Activated T-cell treated with anti-CD3 and anti-CD28 coated beads, Interleukin-2, amount 50 U/mL, for 72 hours (primary cell): ENCODE measurements at places on chromosomes 7 and 10. TPM values are rescaled to one million over a fixed set of nuclear protein-coding genes. Genes with fewer than 3 reads are reported as not detected.

- H3K4me1 ChIP-seq: peaks cover 10% of the 10 kb centered on the region
- no peak overlapping the region for H3K4me3 ChIP-seq
- DNase-seq: no peak
- peak overlapping the region; percentile 56 for H3K27ac ChIP-seq
Measured at GRCh38 chr7:148754912-148755311, 56.2 kb downstream of the CUL1 start.

Gene NEBL
- 0.09 TPM for total RNA-seq

GRCh38 chr10:52261362-52261761, 52.7 kb upstream of the DKK1 start:
- no peak overlapping the region for H3K27ac ChIP-seq
- H3K4me1 ChIP-seq: no peaks in the 10 kb centered on the region
- no peak overlapping the region for H3K4me3 ChIP-seq

Gene HHEX
- 0.34 TPM for total RNA-seq

GRCh38 chr7:130913639-130914553, 179.9 kb upstream of the KLF14 start:
- peaks cover 58% of the 10 kb centered on the region for H3K36me3 ChIP-seq
- H3K27ac ChIP-seq: peak overlapping the region; percentile 98
- no peaks in the 10 kb centered on the region for H3K27me3 ChIP-seq
- peaks cover 95% of the 10 kb centered on the region for H3K4me1 ChIP-seq

- no peak overlapping the region for H3K27ac ChIP-seq
- no peaks in the 10 kb centered on the region for H3K27me3 ChIP-seq
- no peak for DNase-seq
- peaks cover 28% of the 10 kb centered on the region for H3K4me1 ChIP-seq
Measured at GRCh38 chr7:27971171-27971812, 209.3 kb downstream of the JAZF1 start.

Gene SLC26A5
- not detected for total RNA-seq

Gene GIMAP4
- total RNA-seq: 156 TPM

DNA sequence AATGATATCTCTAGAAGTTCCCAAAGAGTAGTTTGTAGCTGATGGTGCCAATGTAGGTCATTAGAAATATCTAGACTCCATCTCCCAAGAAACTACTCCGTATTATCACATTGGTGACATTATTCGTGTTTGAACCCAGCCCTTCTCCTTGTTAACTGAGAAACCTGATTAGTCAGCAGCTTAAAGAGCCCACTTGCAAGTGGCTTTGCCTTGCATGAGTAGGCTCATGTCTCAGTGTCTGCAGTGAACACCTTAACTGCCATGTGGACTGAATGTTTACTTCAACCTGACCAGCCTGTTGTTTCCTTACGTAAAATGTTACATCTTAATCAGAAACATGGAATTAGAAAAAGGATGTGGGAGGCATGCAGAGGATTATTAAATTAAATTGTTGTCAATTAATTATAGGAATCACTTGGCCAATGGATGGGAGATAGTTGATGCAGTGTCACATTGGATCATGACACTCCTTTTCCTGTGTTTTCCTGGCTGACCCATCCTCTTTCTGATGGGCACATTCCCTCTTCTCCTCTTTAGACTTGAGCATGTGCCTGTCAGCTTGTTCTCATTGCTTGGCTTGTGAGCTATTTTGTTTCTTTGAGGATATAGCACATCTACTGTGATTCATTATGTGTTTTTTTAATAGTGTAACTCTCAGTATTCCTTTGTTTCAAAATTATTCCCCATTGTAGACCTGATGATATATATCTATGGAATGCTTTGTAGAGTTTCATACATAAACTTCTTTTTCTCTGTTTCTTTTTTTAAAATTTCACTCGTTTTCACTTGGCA, 18.0 kb downstream of the STARD3NL start:
- H3K27ac ChIP-seq: no peak overlapping the region
- no peaks in the 10 kb centered on the region for H3K27me3 ChIP-seq
- no peaks in the 10 kb centered on the region for H3K36me3 ChIP-seq
- H3K4me3 ChIP-seq: no peak overlapping the region
- H3K4me1 ChIP-seq: peaks cover 9% of the 10 kb centered on the region

Gene RGR
- total RNA-seq: not detected

DNA sequence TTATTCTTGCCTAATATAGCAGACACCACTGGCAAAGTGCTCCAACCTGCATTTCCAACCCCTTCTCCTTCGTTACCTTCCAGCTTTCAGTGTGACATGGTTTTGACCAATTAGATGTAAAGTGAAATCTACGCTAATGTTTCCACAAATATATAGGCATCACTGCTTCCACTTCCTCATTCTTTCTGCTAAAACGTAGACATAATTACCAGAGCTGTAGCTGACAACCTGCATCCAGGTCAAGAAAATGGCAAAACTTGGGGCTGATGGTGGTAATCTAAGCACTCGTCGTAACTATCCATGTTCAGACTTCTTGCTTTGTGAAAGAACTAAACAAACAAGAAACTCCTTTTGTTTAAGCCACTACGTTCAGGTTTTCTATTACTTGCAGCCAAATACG, 41.8 kb upstream of the COL1A2 start:
- H3K4me3 ChIP-seq: no peak overlapping the region
- peaks cover 7% of the 10 kb centered on the region for H3K27me3 ChIP-seq
- no peaks in the 10 kb centered on the region for H3K36me3 ChIP-seq
- H3K4me1 ChIP-seq: no peaks in the 10 kb centered on the region
- DNase-seq: no peak

DNA sequence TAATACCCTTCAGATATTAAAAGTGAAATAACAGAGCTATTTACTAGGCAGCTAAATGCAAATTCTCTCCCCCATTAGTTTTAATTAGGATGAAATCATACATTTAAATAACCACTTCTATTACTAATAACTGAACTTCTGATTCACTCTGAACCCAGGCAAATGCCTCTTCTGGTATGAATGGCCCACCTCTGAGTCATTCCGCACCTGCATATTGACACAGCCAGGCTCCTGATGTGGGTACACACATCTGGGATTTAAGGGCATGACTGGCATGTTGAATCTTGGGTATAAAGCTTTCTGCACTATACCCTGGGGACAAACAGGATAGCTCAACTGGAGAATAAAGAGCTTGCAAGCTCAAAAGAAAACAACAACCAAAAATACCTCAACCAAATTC, 140.9 kb downstream of the AUTS2 start:
- H3K27me3 ChIP-seq: peaks cover 28% of the 10 kb centered on the region
- H3K4me1 ChIP-seq: peaks cover 22% of the 10 kb centered on the region
- DNase-seq: peak; percentile 55
- H3K27ac ChIP-seq: no peak overlapping the region

- no peak overlapping the region for H3K27ac ChIP-seq
- no peak for DNase-seq
- no peak overlapping the region for H3K4me3 ChIP-seq
Measured at GRCh38 chr7:131674131-131674530, 117.7 kb upstream of the PODXL start.

- H3K27ac ChIP-seq: no peak overlapping the region
- H3K4me1 ChIP-seq: peaks cover 6% of the 10 kb centered on the region
- DNase-seq: no peak
- H3K36me3 ChIP-seq: no peaks in the 10 kb centered on the region
- no peak overlapping the region for H3K4me3 ChIP-seq
Measured at GRCh38 chr7:115338016-115338415, 416.1 kb downstream of the MDFIC start.

- H3K4me1 ChIP-seq: no peaks in the 10 kb centered on the region
- no peaks in the 10 kb centered on the region for H3K27me3 ChIP-seq
- DNase-seq: no peak
- H3K4me3 ChIP-seq: no peak overlapping the region
- H3K27ac ChIP-seq: no peak overlapping the region
Measured at GRCh38 chr10:127398971-127399365, 150.1 kb upstream of the NPS start.

- no peak overlapping the region for H3K27ac ChIP-seq
- no peak for DNase-seq
- H3K4me1 ChIP-seq: peaks cover 31% of the 10 kb centered on the region
- H3K4me3 ChIP-seq: no peak overlapping the region
Measured at GRCh38 chr10:63005246-63005645, 127.9 kb upstream of the NRBF2 start.

Gene PAX4
- total RNA-seq: not detected

- no peaks in the 10 kb centered on the region for H3K27me3 ChIP-seq
- no peak overlapping the region for H3K4me3 ChIP-seq
- H3K36me3 ChIP-seq: no peaks in the 10 kb centered on the region
Measured at GRCh38 chr7:138618933-138619332, 82.2 kb downstream of the SVOPL start.

Gene NKX2-3
- not detected for total RNA-seq

- H3K4me1 ChIP-seq: peaks cover 33% of the 10 kb centered on the region
- no peak for DNase-seq
- no peak overlapping the region for H3K27ac ChIP-seq
- H3K27me3 ChIP-seq: no peaks in the 10 kb centered on the region
- H3K36me3 ChIP-seq: no peaks in the 10 kb centered on the region
Measured at GRCh38 chr7:36198854-36199266, 45.8 kb downstream of the EEPD1 start.
